ENCODE measurements at places on chromosomes 7 and 10.
A peak's percentile ranks its signal among the peaks of the same experiment; 100 is the strongest.

DNA sequence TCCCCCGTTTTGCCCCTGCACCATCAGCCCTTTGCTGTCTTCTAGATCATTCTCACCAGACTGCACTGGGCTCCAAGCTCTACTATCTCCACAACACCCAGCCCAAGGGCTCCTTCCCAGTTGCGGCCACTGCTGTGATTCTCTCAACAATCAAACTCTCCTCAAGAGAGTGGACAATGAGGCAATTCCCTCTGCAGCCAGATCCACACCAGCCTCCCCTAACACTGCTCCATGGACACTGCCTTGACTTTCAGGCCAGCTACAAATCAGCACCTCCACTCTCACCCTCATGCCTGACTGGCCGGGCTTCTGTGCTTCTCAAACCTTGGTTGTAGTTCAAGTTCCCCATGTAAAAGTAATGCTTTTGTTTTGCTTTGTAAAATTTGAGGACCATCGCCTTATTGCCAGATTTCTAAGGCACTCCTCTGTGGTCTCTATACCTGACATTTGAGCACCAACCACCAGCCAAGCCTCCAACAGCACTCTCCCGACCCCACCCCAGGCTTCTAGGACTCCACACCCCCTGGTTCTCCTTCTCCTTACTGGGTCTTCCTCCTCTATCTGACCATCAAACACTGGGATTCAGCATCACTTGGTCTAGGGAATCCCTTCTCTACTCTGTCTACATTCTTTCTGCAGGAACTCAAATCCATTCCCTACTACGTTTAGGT lies 45.4 kb downstream of the PPIF start:
- no peak for DNase-seq

GRCh38 chr10:2111965-2112364 lies 374.6 kb upstream of the ADARB2 start:
- peak; percentile 95 for DNase-seq

DNA sequence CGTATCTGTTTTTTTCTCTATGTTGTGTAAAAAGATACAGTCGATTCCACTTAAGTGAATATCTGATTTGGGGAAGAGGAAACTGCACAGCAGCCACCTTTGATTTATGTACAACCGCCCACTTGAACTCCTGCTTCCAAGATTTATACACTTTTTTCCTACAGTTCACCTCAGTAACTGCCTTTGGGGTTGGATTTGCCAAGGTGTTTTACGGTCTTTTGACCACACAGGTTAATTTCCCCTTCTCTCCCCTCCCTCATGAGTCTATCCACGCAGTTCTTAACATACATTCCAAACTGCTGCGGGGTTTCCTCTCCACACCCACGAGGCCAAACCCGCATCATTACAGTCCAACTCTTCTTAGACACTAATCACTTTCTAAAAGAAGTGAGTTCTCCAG lies 277.0 kb downstream of the USP6NL start:
- DNase-seq, result no peak

GRCh38 chr7:104327534-104327933 lies 869 bp upstream of the LHFPL3 start:
- no peak for DNase-seq

DNA sequence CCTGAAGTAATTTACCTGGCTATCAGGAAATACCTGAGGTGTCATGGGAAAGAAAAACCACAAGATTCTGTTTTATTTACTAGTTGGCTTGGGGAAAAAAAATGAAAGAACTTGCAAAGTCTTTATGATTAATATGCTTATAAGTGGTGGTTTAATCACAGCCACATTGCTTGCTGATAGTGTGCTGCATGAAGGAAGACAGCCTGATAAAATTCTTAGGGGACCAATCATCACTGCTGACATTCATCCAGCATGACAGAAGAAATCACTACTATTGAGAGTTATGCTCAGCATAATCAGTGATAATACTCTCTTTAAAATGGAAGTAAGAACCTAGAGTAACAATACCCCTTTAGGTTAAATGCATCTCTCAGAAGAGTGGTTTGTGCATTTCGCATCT lies 150.2 kb upstream of the LRRN3 start:
- DNase-seq, result peak; percentile 20

DNA sequence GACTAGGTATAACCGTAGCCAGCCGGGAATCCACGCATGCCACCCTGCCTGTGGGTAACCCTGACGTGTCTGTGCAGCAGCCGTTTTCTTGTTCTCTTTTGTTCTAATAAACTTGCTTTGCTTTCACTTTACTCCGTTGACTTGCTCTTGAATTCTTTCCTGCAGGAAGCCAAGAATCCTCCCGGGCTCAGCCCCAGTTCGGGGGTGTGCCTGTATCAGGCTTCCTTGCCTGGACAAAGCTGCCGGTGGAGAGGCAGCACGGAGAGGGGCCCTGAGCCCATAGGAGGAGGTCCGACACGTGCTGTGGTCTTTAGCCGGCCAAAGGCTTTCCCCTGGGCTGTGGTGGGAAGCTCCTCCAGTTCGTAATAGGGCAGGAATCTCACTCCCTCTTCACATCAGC lies 256.5 kb upstream of the PPP2R2D start:
- DNase-seq, result no peak
